ENCODE measurements at places on chromosomes 6 and 20.
A peak's percentile ranks its signal among the peaks of the same experiment; 100 is the strongest.

GRCh38 chr20:47980336-47981177, 195.3 kb upstream of the SULF2 start:
- DNase-seq = no peak

DNA sequence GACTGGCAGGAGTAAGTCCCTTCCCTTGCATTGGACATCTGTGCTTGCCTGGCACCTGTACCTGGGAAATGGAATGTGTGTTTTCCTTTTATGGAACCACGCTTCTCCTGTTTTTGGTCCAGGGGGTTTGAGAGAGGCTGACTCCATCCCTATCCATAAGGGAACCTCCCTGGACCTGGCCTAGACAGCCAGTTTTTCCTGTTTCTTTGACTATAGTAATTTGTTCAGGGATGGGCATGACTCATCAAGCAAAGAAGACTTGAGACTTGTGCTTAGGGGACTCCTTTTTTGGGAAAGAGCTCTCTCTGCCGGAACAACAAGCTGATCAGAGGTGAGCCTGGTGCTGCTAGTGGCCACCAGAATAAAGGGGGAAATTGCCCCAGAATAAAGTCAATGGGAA, 393.8 kb downstream of the CDH26 start:
- DNase-seq = no peak

- DNase-seq = no peak
Observed at GRCh38 chr6:4023240-4023639, 55.7 kb downstream of the FAM217A start.

DNA sequence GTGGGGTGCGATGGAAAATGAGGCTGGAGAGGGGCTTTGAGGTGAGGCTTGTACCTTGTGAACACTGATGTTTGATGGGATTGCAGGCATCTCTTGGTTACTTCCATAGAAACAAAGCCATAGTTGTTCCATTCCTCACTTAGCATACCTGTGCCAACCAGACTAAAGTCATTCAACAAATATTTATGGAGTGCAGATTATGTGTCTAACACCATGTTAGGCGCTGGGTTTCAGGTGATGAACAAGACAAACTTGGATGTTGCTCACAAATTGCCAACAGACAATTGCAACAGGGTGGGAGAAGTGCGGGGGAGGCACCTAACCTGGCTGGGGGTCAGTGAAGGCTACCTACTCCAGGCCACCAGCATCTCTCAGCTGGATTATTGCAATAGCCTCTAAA, 1.5 kb downstream of the TTPAL start:
- no peak for DNase-seq

DNA sequence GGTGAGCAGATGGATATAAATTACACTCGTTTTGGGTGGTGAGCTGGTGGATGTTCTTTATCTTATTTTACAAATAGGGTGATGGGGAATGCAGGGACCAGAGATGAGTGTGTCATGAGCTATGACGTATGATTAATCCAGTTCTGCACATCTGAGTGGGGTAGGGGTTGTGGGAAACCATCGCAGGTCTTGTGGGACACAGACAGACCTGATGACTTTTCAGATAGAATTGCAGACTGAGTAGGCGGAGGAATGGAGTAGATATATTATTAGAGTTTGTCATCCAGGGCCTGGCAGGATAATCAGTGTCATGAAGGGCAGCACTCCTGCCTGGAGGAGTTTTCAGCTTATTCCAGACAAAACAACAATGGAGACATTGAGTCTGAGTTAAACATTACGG, 12.9 kb upstream of the DSP start:
- DNase-seq = no peak

- DNase-seq = no peak
Observed at GRCh38 chr6:35624341-35625070, 64.2 kb downstream of the FKBP5 start.

DNA sequence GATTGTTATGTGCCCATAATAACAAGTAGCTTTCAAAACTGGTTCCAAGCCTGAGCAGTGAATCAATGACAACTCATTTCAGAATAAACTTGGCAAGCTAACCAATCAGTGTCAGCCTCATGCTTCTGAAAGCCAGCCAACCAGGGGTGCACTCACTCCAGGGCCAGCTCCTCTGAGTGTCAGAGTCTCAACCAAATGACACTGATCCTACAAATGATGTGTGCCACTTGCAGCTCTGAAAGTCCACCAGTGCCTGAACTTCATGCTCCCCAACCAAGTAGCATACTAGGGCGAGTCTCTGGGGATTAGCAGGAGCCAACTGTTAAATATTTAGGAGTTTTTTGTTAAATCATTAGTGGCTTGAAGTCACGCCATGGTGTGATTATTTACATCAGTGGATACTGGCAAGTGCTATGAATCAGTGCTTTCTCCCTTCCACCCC, 4.5 kb downstream of the IYD start:
- DNase-seq = no peak

- peak; percentile 63 for DNase-seq
Observed at GRCh38 chr6:28896505-28897368, 27.0 kb downstream of the TRIM27 start.

GRCh38 chr20:41030061-41030460, 1.4 kb downstream of the TOP1 start:
- DNase-seq = no peak

GRCh38 chr6:156559162-156559690, 218.0 kb upstream of the ARID1B start:
- DNase-seq = no peak

DNA sequence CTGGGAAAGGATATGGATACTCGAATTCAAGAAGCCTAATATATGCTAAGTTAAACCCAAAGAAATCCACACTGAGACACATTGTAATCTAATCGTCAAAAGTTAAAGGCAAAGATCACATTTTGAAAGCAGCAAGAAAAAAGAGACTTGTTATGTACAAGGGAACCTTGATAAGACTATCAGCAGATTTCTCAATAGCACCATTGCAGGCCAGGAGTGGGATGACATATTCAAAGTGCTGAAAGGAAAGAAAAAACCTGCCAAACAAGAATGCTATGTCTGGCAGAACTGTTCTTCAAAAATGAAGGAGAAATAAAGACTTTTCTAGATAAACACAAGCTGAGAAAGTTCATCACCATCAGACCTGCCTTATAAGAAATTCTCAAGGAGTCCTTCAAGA, 75.2 kb downstream of the COL21A1 start:
- DNase-seq = no peak

DNA sequence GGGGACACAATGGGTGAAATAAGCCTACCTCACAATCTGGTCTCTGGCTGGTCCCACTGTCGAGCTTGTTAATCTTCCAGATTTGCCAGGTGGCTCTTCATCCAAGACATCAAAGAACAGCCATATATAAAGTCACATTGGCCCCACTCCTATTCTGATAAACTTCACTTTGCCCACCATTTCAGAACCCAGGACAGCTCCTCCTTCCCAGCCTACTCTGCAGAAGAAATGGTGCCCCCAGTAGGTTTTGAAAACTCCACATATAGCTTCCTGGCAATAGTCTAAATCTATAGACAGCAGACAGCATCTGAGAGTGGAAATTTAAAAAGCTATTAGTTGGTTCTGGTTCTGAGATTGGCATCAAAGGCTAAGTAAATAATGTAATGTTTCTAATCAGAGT, 143.1 kb upstream of the PCSK2 start:
- DNase-seq = no peak

DNA sequence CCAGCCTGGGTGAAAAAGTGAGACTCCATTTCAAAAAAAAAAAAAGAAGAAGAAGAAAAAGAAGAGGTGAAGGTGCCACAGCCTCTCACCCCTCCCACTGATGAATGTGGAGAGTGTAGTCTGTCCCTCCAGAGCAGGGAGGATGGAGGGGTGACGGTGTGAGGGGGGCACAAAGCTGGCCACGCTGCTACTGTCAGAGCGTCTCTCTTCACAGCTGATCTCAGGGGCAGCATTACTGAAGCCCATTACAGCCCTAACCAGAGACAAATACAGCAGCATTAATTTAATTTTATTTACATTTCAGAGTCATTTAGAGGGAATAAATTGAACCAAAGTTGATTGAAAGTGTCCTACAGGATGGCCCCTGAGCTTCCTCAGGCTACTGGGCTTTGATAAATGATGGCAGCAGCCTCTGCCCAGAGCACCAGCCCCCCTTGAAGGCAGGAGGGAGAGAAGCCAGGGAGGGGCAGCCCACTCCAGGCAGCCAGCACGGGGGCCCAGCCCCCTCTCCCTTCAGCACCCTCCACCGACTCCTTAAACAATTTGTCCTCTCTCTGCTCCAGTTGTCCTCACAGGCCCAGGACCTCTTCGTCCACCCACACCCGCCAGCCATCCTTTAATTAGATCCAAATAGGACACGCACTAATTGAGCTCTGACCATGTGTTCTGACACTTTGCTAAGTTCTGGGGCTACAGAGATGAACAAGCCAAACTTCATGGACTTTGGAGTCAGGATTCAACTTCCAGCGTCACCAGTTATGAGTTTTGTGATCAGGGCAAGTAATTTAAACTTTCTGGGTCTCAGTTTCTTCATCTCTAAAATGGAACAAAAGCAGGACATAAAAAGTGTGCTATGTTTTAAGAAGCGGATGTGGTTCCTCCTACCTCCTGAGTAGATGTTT, 18.6 kb upstream of the ZFAND3 start:
- DNase-seq = no peak

DNA sequence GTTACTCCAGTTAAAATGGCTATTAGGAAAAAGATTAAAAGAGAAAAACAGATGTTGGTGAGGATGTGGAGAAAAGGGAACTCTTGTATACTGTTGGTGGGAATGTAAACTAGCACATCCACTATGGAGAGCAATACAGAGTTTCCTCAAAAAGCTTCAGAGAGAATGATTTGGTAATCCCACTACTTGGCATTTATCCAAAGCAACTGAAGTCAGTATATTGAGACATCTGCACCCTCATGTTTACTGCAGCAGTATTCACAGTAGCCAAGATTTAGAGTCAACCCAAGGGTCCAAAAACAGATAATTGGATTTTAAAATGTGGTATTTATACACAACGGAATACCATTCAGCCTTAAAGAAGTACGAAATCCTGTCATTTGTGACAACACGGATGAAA, 469.5 kb downstream of the QKI start:
- no peak for DNase-seq

DNA sequence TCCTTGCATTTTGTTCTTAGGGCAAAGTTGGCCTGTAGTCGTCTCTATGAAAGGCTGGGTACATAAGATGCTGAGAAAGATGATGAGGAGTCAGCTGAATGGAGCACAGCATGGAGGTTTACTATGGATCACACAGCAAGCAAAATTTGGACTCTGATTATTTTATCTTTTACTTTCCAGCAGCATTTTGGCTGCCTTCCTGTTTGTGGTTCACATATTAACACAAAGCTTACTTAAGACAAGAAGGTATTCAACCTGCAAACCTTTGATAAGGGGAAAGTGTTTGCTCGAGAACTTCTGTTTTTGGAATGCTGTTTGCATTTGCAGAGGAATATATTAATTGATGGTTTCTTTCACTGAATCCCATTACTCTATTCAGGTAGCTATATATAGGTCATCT, 103.1 kb upstream of the ENPP5 start:
- DNase-seq = no peak

DNA sequence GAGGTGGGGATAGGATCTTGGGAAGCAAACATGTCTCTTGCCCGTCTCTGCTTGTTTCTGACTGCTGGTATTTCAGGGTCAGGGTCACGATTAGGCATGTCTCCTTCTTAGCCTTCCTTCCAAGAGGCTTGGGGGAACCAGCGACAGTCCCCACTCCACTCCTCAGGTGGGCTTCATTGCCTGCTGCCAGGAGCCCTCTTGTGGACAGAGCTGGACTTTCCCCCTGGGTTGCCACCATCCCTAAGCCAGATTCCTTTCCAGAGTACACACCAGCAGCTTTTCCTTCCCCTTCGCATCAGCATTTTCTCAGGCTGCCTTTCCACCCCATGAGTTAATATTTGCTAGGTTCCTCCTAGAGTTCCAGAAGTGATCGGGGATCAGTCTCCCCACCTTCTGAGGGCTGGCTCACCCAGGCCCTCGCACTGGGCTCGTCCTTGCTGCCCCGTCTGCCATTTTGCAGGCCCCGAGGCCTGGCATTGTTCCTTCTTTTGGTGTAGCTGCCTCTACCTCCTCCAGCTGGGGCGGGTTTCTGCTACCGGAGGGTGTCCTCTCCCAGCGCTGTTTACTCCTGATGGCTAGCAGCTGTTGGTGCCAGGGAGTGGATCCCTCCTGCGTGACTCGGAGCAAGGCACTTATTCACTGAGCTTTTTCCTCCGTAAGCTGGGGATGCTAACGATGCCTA, 8.8 kb upstream of the C20orf144 start:
- DNase-seq = no peak

- DNase-seq = no peak
Observed at GRCh38 chr6:116450769-116451740, 10.1 kb upstream of the CALHM6 start.

GRCh38 chr20:46217583-46217982, 90.7 kb downstream of the CDH22 start:
- no peak for DNase-seq

GRCh38 chr6:95879856-95880255, 135.9 kb upstream of the FUT9 start:
- DNase-seq = no peak

DNA sequence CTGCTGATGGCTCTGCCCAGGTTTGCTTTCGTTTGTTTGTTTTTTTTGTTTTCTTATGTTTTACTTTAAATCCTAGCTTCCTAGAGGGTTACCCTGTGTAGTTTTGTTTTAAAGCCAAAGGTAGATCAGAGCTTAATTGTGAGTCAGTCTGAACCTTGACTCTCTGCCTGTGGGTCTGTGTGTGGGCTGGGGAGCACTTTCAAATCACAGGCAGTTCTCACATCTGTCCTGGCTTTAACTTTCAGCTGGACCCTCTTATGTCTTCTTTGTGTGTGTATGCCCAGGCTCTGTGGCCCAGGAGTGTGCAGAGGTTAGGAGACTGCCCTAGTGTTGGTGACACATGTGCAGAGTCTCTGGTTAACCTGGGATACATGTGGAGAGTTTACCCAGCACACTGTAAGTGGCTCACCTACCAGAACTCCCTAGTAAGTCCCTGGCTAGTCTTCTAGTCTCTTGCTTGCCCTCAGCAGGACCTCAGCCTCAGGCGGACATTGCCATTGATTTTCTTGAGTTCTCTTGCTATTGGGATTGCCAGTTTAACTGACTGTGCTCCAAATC, 19.0 kb downstream of the HIVEP1 start:
- DNase-seq = no peak

DNA sequence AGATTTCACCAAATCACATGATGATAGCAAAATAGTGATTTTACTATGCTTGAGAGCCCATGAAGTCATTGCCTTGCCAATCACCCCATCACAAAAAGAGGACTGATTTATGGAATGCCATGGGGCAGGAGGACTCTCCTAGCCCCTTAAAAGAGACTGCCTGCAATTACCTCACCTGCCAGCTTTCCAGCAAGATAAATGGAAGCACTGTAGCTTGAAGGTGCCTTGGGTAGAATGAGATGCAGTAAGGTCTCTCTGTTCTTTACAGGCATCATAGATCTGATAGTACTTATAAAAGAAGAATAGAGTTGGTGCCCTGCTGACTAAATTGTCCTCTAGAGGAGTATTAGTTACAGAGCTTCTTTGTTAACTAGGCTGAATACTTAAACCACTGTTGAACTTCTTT, 242.3 kb downstream of the TMEM242 start:
- no peak for DNase-seq

DNA sequence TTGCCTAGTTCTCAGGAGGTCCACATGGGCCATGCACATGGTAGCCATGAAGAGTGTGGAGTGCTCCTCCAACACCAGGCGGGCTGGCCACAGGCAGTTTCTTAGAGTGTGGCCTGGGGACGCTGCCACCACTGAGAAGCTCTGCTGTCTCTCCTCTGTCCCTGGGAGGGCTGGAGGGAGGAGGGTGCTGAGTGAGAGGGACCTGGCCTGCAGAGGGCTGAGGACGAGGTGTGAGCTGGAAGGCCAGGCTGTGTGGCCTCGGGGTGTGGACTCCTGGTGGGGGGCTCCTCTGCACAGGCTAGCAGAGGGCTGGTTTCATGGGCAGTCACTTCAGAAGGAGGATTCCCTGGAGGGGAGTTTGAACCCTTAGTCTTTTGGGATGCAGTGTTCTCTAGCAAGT, 39.7 kb downstream of the SYNJ2 start:
- DNase-seq = no peak
